Gastrocnemius medialis (tissue), 4 donors: ENCODE measurements at places on chromosomes 6 and 20.
A peak's percentile ranks its signal among the peaks of the same experiment; 100 is the strongest.

DNA sequence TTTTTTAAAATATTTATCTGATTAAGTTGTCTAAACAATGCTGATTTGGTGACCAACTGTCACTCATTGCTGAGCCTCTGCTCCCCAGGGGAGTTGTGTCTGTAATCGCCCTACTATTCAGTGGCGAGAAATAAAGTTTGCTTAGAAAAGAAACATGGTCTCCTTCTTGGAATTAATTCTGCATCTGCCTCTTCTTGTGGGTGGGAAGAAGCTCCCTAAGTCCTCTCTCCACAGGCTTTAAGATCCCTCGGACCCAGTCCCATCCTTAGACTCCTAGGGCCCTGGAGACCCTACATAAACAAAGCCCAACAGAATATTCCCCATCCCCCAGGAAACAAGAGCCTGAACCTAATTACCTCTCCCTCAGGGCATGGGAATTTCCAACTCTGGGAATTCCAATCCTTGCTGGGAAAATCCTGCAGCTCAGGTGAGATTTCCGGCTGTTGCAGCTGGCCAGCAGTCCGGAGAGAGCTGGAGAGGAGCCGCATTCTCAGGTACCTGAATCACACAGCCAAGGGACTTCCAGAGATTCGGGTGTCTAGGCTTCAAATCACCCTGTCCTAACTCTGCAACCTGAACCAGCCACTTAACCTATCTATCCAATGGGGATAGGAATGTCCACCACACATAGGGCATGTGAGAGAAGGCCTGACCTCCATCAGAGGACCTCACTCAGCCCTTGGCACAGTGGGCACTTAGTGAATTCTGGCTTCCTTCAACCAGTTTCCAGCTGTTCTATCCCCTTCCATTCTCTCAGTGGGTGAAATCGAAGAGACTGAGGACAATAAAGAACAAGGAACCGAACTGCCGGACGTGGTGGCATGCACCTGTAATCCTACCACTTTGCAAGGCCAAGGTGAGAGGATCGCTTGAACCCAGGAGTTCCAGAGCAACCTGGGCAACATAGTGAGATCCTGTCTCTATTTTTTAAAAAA is 3.1 kb downstream of the TNF start:
- no peaks in the 10 kb centered on the region for H3K36me3 ChIP-seq
- DNase-seq = no peak
- no peak overlapping the region for H3K27ac ChIP-seq
- H3K4me1 ChIP-seq = peaks cover 5% of the 10 kb centered on the region

DNA sequence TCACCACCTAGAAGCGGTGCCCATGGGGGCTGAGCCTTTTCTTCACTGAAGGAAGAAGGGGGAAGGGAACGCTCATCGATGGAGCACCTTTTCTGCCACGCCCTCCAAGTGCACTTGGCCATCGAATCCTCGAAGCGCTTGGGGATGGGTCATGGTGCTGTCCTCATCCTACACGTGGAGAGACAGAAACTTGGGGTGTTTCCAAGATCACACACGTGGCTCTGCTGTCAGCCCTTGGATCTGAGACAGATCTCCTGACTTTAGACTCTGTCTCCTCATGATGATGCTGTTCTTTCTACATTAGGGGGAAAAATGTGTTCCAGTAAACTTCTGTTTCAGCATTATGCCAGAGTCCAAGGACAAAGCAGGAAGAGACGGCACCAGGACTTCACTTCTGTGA is 78.5 kb downstream of the SYNDIG1 start:
- H3K27me3 ChIP-seq = no peaks in the 10 kb centered on the region
- no peak overlapping the region for H3K4me3 ChIP-seq
- H3K36me3 ChIP-seq = no peaks in the 10 kb centered on the region
- no peak for DNase-seq
- H3K27ac ChIP-seq = no peak overlapping the region

- H3K36me3 ChIP-seq = no peaks in the 10 kb centered on the region
- no peaks in the 10 kb centered on the region for H3K27me3 ChIP-seq
- no peaks in the 10 kb centered on the region for H3K4me1 ChIP-seq
- DNase-seq = no peak
Measured at GRCh38 chr20:6664574-6664973, 102.9 kb upstream of the BMP2 start.

DNA sequence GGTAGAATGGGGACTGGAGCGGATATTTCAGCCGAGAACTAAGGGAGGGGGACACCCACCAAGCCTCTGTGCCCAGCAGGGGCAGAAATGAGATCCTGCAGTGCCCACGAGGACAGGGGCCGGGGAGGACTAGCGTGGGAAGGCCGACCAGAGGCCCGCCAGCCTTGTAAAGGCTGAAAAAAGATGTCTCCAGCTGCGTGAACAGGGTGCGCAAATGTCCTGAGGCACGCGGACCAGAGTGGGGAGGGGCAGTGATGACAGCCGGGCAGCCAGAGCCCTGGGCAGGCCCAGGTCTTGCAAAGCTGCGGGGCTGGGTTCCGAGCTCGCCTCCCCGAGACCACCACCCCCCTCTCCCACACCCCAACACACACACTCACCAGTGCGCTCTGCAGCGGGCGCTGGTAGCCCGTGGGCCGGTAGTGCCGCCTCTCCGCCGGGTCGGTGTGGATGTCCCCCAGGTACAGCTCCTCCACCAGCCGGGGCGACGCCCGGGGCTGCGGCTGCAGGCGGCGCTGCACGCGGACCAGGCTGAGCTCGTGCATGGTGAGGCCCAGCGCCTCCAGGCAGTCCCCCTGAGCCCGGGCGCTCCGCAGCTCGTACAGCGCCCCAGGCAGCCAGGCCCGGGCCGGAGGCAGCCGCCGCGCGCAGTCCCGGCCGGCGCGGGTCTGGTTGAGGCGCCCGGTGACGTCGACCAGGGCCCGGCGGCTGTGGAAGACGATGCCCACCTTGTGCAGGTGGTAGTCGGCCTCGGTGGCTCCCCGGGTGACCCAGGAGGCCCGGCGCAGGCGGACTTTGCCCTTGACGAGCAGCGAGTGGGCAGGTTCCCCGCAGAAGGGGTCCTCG is 48.2 kb downstream of the APCDD1L start:
- DNase-seq = no peak
- no peaks in the 10 kb centered on the region for H3K4me1 ChIP-seq
- H3K27ac ChIP-seq = no peak overlapping the region
- no peaks in the 10 kb centered on the region for H3K36me3 ChIP-seq
- no peak overlapping the region for H3K4me3 ChIP-seq
- no peaks in the 10 kb centered on the region for H3K27me3 ChIP-seq

DNA sequence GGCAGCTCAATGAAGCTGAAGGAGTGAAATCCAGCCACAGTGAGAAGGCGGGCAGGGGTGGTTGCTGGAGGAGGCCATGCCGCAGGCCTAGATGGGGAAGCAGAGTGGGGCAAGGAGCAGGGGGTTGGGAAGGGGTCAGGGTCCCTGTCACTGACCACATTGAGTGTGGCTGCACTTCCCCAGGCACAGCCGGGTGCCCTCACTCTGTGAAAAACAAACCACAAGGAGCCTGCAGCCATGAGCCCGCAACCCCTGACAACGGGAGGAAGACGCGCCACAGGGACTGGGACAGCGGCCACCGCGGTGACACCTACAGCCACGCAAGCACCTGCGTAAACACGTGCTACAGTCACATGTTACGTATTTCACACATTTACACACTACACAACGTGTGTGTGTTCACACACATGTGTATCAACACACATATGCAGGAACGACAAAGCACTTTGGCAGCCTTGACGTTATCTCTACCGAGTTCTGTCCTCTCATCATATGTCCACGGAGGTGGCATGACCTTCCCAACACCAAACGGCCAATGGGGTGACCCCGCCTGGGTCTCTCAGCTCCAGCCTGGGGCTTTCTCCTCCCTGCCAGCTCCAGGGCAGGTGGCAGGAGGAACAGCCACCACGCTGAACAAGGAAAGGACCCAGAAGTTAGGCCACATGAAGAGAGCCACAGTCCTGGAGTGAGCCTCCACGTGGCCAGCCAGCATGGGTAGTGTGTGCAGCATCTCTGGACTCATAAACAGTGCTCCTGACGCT is 137.6 kb upstream of the RPS6KA2 start:
- no peak overlapping the region for H3K27ac ChIP-seq
- no peak for DNase-seq
- no peaks in the 10 kb centered on the region for H3K4me1 ChIP-seq
- H3K4me3 ChIP-seq = no peak overlapping the region
- H3K27me3 ChIP-seq = no peaks in the 10 kb centered on the region

DNA sequence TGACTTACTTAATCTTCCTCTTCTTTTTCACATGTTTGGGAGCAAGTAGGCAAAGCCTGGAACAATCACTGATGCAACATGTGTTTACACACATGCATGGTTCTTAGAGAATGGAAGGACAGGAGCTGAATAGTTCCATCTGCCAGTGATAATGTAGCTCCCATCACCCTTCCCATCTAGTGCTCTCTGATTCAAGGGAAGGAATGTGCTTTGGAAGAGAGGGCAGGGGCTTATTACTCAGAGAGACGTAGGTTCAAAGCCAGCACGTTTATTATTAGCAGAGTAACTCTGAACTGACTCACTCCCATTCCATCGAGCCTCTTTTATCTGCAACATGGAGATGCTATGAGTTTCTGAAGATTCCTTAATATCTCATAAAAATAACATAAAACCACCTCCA is 211.9 kb downstream of the GMPR start:
- no peak overlapping the region for H3K4me3 ChIP-seq
- no peaks in the 10 kb centered on the region for H3K36me3 ChIP-seq
- DNase-seq = no peak
- no peaks in the 10 kb centered on the region for H3K27me3 ChIP-seq
- H3K4me1 ChIP-seq = no peaks in the 10 kb centered on the region

DNA sequence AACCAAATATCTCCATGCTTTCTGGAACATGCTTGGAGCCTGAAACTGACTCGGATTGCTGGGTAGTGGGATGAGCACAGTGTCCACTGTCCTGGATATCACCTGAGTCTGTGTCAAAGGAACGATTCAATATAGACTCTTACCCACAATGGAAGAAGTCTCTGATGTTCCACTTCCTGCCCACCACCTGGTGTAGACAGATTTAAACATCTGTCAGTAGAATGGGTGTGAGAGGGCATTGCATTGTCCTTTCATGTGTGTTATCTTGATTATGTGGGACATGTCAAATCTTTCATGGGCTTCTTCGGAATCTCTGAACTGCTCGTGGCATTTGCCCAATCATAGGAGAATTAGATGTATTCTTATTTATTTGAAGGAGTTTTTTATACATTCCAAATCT is 20.8 kb downstream of the ULBP3 start:
- no peak overlapping the region for H3K27ac ChIP-seq
- DNase-seq = no peak
- no peak overlapping the region for H3K4me3 ChIP-seq
- peaks cover 4% of the 10 kb centered on the region for H3K27me3 ChIP-seq
- no peaks in the 10 kb centered on the region for H3K36me3 ChIP-seq
- H3K4me1 ChIP-seq = no peaks in the 10 kb centered on the region

GRCh38 chr6:87656857-87657256 is 45.2 kb downstream of the AKIRIN2 start:
- DNase-seq = no peak
- peaks cover 11% of the 10 kb centered on the region for H3K36me3 ChIP-seq
- H3K4me3 ChIP-seq = no peak overlapping the region
- H3K4me1 ChIP-seq = peaks cover 28% of the 10 kb centered on the region

DNA sequence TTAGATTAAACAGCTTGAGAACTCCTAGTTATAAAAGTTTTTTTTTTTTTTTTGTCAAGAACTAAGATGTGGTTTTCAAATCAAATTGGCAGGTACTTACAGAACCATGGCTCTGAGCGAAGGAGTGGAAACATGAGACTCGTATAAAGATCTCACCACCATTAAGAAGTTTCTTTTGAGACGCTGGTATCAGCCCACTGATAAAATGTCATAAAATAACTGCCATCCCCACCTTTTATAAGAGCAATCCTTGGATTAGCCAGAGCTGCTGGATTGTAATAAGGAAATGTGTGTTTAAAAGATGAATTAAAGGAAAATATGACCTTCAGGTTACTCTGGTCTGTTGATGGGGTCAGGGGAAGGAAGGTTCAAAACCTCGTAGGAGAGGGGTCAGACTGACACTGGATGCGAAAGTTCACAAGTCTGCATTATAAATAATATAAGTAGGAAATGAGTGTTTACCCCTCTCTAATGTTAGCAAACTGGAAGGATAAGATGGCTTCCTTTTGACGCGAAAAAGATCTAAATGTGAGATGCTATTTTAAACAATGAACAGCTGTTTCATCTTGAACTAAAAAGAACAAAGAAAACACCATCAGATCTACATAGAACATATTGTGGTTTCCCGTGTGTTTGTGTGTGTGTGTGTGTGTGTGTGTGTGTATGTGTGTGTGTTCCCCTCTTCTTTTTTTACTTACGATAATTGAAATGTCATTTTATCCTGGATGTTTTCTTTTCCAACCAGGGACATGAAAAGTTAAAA is 386.8 kb upstream of the JAG1 start:
- H3K27ac ChIP-seq = no peak overlapping the region
- no peak overlapping the region for H3K4me3 ChIP-seq
- peaks cover 10% of the 10 kb centered on the region for H3K4me1 ChIP-seq
- H3K27me3 ChIP-seq = no peaks in the 10 kb centered on the region
- H3K36me3 ChIP-seq = no peaks in the 10 kb centered on the region

DNA sequence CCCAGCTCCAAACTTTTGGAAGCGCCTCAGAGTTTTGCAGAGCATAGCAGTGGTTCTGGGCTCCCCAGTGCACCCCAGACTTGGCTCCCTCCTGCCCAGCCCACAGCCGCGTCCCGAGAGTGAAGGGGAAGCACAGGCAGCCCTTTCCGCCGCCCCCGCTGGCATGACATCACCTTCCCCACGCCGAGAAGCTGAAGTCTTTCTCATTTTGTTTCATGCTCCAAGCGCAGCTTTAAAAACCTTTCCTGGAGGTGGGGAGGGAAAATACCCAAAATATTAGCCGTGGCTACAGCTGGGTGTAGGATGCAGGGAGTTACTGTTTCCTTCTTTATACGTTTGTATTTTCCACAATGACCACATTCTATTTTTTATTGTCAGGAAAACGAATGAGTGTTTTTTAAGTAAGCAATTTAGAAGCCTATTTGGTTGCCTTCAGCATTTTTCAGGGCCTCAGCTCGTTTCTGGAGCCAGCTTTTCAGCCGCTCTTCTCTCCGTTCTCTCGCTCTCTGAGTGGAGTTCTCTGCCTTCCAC is 72.9 kb downstream of the SNX5 start:
- H3K27me3 ChIP-seq = no peaks in the 10 kb centered on the region
- H3K4me1 ChIP-seq = peaks cover 27% of the 10 kb centered on the region
- DNase-seq = no peak
- H3K27ac ChIP-seq = peak overlapping the region; percentile 73
- H3K4me3 ChIP-seq = peak overlapping the region; percentile 40
- no peaks in the 10 kb centered on the region for H3K36me3 ChIP-seq

DNA sequence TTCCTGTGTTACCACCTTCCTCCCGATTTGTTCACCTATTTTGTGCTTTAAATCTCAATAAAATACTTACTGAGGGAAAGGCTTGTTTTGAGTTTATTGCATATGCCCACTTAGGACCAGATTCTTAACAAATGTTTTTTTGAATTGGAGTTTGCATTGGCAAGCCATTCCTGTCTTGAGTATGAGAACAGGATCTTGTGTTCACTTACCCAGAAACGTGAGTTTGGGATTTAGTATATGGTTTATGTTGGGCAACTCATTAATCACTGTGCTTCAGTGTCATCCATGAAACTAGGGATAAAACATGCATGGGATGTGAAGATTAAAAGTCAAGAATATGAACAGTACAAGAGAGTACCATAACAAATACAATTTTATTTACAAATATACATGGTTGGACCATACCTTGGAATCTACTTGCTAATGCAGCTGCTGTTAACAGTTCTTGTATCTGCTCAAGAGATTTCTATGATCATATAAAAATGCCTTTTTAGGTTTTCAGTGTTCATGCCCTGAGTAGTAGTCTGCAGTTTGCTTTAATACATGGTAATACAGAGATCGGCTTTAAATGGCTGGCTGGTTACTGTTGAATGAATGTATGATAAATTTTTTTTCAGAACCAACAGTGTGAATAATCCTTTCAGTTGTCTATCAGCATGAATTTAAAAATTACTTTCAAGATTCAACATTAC is 6.0 kb downstream of the SRSF6 start:
- no peak overlapping the region for H3K4me3 ChIP-seq
- peaks cover 11% of the 10 kb centered on the region for H3K4me1 ChIP-seq
- H3K36me3 ChIP-seq = peaks cover 2% of the 10 kb centered on the region
- no peaks in the 10 kb centered on the region for H3K27me3 ChIP-seq
